SK-MEL-5 (cell line): ENCODE measurements at places on chromosomes 6 and 20. TPM values are rescaled to one million over a fixed set of nuclear protein-coding genes. Genes with fewer than 3 reads are reported as not detected.

Gene PRRT1
- 0.16 and 0.21 TPM in 2 replicates for total RNA-seq

DNA sequence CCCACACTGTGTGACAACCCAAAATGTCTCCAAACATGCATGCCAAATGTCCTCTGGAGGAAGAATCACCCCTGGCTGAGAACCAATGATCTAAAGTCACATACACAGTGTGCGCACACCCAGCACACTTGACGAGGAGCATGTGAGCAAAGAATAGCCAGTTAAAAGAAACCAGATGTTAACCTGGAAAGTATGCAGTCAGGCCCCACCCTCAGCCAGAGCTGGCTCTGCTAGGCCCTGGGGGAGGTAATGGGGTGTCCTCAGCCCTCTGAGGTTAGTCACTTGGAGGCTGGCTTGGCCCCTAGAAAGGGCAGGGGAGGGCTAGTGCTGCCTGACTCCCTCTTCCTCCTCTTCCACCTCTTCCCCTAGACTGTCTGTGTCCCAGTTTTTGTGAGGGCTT lies 15.2 kb upstream of the GUCA1A start:
- DNase-seq, result no peak

Gene PROCR
- 41.0 and 45.2 TPM in 2 replicates for total RNA-seq

DNA sequence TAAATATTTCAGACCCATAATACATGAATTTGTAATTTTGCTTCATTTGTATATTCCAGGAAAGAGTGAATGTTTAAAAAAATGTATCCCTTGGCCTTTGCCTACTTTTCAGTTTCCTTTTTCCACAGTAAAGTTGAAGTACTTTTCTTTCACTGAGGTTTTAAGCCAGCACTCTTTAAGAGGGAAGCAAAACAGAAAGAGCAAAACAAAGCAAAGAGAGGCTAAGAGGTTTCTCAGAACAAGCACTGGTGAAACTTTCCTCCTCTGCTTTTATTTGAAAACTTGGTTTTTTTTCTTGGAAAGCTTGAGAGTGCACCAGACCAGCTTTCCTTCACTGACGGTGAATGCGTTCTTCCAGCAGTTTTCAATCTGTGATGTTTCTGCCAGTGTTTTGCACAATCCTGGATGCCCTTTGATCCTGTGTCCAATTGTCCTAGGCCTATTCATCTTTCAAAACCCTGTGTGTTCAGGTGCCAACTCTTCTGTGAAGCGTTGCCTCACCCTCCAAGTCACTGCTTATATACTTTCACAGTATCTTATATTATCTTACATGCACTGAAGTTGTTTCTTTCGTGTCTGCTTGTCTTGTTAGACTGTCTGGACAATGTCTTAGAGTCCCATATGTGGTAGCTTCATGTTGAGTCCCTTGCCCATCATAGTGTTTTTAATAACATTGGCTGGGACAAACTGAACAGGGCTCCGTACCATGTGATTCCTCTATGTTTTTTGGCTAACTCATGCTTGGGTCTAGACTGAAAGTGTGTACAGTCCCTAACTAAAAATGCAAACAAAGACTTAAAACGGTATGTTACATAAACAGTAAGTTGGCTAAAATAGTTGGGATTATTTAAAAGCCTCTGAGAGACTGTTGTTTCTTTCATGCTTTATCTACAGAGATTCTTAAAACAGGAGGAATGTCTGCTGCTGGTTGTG lies 1.9 kb downstream of the RNF217 start:
- DNase-seq, result peak; percentile 4

Gene UST
- 12.6 and 15.0 TPM in 2 replicates for total RNA-seq
